ENCODE measurements at places on chromosomes 2 and 18.

- no peak for DNase-seq
Measured at GRCh38 chr2:108403494-108403893, 25.7 kb downstream of the SULT1C4 start.

DNA sequence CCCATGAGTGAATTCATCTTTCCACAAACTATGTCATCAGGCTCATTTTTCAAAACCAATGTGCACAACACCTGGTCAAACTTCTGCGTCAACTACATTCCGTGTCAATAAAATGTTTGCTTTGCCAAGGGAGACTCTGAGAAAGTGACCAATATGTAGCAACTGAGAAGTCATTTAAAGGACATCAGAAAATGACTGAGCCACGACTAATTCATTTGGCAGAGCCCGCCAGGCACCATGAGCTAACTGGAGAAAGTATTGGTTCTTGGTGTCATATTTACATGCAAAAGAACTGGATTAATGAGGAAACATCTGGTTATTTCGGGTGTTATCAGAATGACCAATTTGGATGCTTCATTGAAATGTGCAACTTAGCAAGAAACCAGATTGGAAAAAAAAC, 7.2 kb downstream of the RND3 start:
- DNase-seq, result no peak

GRCh38 chr18:50749421-50749820, 70.4 kb downstream of the MRO start:
- DNase-seq, result no peak

DNA sequence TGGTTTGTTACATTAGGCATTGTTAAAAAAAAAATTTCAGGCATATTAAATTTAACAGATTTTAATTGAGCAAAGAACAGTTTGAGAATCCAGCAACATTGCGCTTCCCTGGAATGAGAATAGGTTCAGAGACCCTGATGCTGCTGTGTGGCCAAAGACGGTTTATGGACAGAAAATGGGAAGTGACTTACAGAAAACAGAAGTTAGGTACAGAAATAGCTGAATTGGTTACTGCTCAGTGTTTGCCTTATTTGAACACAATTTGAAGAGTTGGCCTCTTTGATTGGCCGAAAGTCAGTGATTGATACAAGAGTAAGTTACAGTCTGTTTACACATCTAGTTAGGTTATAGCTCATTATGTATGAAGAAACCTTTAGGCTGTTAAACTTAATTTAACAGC, 6.0 kb upstream of the NEDD4L start:
- DNase-seq, result no peak

GRCh38 chr2:109065391-109065734, 63.6 kb upstream of the SH3RF3 start:
- no peak for DNase-seq

All from GM18507 (cell line).